ENCODE measurements at places on chromosomes 2 and 18.

- ATAC-seq = no peak
Observed at GRCh38 chr2:55986001-55986400, 62.4 kb upstream of the EFEMP1 start.

DNA sequence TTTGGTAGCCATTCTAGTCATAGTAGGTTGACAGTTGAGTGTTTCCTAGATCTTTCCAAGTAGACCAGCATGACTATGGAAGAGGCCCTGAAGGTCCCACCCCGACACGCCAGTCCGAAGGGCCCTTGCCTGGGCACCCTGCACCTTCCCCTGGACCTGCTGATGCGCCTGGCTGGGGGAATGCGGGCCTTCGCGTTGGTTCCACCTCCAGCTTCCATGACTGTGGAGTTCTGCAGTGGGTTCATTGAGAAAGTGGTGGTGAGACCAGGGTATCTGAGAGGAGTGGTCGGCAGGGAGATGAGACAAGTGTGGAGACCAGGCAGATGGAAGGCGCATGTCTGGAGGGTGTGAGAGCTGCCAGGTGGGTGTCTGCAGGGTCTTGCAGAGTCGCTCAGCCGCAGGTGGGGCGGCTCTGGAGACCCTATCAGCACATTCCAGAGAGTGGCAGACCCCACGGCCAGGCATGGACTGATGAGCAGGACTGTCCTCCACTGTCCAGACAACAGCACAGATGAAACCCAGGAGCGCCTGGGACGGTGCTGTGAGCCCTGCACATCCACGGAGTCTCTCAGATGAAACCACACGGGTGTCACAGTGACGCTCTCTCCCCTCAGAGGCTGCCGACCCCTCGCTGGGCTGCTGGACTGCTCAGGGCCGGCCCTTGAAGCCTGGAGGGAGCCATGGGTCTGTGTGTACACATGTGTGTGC, 182.5 kb upstream of the HDAC4 start:
- ATAC-seq = no peak

DNA sequence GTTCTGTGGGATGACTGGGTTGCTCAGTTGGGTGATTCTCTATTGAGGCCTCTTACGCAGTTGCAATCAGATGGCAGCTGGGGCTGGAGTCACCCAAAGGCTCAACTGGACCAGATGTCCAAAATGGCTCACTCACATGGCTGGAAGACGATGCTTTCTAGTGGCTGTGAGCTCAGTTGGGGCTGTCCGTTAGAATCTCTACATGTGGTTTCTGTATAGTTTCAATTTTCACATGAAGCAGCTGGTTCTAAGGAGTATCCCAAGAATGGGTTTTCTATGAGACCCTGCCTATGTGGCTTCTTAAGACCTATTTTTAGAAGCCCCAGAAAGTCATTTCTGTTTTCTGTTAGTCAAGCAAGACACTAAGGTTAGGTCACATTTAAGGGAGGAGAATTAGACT, 4.4 kb downstream of the XRCC5 start:
- ATAC-seq = no peak

GRCh38 chr2:108998911-108999310, 9.9 kb upstream of the EDAR start:
- no peak for ATAC-seq

DNA sequence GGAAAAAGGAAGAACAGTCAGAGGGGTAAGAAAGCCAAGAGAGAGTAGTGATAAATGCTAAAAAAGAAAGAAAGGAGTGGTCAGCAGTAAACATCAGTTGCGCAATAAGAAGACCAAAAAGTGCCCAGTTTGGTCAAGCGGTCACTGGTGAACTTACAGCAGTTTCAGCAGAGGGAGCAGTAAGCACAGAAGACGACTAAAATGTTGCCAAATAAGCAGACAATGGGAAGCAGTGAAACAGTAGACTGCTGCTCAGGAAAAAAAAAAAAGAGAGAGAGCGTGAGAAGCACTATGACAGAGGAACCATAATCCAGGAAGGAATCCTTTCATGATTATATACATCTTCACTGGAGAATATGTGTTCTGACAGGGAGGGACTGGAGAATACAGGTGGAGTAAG, 45.8 kb downstream of the DNAJC10 start:
- ATAC-seq = no peak

DNA sequence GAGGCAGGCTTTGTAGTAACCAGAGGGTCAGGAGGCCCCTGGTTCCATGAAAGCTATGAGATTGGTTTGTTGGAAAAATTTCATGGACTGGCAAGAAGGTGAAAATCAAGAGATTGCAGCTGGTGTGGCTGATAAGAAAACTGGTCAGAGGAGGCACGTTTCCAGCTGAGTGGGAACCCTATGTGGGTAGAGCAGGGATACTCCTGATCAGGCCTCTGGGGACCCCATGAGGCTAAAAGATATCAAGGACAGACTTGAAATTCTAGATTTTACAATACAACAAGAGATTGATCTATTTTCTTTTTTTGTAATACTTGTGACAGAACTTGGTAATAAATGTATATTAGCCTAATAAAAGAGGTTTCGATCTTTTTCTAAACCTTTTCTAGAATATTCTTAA, 1615.1 kb downstream of the DPP10 start:
- ATAC-seq = no peak

GRCh38 chr18:37019157-37019827, 190.4 kb downstream of the KIAA1328 start:
- ATAC-seq = no peak

DNA sequence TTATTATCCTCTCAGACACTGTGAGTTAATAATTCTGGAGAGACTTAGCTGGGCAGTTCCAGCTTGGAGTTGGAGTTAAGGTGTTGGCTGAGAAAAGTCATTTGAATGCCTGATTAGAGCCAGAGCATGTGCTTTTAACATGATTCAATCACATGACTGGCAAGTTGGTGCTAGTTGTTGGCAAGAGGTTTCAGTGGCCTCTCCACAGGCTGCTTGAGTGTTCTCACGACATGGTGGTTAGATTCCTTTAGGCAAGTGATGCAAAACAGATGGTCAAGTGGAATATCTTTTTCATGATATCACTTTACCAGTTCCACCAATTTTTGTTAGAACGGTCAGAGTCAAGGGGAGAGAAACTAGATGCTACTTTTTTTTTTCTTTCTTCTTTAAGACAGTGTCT, 262.7 kb upstream of the FN1 start:
- no peak for ATAC-seq
